ENCODE measurements at places on chromosomes 6 and 20.

GRCh38 chr6:131124336-131125071 is 10.8 kb upstream of the AKAP7 start:
- DNase-seq: no peak

- DNase-seq: no peak
Measured at GRCh38 chr20:8967641-8968245, 101.1 kb upstream of the PLCB4 start.

DNA sequence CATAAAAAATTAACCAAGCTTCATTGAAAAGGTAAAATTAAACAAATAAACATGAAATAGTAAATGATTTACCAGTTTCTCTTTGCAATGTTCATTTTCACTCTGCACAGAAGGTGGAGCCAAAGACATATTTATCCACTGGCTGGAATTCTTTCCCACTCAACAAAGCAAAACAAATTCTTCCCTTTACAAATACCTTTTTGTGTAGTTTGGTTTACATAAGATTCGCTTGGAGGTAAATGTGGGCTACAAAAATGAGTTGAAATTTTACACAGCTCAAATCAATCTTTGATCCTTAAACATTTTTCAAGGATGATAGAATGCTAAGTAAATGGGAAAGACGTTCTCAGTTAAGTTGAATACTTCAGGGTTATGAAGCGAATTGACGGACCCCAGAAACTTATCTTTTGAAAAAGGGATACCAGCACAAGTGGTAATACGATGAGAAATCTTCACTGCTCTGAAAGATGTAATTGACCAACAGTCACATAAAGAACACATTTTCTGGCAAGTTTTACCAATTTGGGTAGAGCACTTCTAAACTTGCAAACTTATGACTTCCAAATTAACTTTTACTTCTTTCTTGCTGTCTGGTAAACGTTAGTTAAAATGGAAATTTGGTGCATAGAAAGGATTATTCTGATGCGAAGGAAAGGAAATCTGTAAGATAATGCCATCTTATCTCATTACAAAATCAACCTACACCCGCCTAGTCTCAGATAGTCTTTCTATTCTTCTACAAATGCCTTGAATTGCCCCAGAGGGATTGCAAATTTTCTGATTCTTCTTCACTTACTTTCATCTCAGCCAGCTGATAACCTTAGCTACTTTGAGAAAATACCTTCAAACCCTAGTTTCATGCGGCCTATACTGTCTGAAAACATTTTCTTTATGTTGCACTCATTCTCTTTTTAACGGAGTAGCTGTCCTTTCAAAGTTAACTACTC is 4.7 kb upstream of the GJA1 start:
- peak; percentile 69 for DNase-seq

DNA sequence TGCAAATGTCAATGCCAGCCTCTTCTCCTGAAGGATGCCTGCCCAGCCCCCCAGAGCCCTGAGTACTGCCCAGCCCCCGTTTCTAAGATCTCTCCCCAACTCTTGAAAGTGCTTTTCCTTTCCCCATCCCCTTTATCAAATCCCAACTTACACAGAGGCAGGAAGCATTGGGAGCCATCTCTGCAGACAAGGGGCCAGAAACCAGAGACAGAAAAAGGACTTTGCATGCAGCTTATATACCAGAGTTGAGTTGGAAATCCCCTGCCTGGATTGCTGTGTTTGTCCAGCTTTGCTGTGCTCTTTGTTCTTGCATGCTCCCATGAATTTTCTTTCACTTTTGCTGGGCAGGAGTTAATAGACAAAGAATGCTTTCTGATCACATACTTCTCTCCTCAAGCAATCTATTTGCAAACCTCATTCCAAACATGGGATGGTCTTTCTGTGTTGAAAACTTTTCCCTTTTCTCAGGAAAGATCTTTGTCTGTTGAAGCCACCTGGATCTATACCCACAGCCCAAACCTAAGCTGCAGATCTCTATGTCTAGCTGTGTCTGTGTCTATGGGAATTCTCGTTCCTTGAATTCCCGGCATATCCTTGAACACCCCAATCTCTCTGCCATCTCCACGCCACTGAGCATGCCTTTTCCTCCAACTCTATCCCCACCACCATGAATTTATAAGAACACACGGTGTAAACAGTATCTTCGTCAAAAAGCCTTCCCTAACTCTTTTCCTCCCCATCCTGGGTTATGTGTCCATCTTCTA is at the start of gene UBD:
Gene UBD, minus strand, starts transcription at position 209 of the 764 bp plus-strand sequence. Its CDS starts 31 bp downstream, at position 178.
- DNase-seq: no peak

GRCh38 chr6:138430361-138431145 is 26.5 kb downstream of the HEBP2 start:
- peak; percentile 41 for DNase-seq

DNA sequence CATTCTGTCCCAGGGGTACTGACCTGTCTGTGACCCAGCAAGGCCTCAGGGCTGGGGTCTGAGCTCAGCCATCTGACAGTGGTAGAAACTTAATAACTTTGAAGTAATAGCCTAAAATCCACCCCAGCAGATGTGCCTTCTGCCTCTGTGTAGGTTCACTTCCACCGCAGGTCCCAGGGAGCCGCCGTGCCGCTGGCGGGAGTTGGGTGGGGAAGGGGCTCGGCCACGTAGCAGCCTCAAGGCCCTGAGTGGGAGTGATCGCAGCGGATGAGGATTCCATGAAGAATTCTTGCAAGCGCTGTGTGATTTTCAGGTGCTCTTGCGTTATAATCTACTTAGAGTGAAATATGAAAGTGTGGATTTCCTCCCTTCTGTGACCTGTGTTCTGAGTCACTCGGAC is 163.7 kb downstream of the DTNBP1 start:
- no peak for DNase-seq

- DNase-seq: no peak
Measured at GRCh38 chr6:100203400-100203799, 209.4 kb upstream of the MCHR2 start.

DNA sequence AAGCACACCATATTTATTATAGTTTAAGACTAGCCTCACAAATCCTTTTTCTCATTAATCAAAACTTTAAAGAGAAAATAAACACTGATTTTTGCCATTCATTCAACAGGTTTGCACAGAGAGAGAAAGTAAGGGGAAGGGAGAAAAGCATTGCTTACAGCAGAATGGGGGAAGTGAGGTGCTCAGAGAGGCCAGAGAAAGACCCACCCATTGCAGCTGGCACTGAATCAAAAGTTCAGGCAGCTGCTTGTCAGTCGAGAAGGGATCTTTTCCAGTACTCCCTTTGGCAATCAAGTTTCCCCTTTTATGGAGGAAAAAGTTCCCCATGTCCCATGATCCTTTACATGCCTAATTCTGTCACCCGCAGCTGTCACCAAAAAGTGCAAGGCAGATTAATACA is 8.0 kb upstream of the CRISP2 start:
- DNase-seq: no peak

- DNase-seq: peak; percentile 44
Measured at GRCh38 chr6:129269891-129270290, 387.0 kb downstream of the LAMA2 start.

DNA sequence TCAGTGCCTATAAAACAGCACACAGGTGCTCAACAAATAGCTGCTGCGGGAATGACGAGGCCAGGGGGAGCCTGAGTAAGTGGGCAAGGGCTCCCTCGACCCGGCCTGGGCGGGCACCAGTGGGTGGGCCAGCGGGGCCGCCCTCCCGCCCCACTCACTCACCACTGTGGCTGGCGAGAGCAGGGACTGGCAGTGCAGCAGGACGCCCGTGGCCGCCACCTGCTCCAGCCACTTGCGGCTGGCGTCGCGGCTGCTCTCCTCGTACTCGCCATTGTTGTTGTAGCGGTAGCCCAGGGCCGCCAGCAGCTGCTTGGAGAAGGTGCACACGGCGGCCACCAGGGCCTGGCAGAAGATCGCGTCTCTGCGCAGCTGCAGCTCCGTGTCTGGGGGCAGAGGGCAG is 191.5 kb downstream of the PREX1 start:
- no peak for DNase-seq
